CD8-positive, alpha-beta memory T cell (primary cell): ENCODE measurements at places on chromosomes 12 and 14. TPM values are rescaled to one million over a fixed set of nuclear protein-coding genes. Genes with fewer than 3 reads are reported as not detected.

- DNase-seq = no peak
- peaks cover 13% of the 10 kb centered on the region for H3K4me1 ChIP-seq
- peak overlapping the region; percentile 21 for H3K27ac ChIP-seq
- H3K4me3 ChIP-seq = no peak overlapping the region
Observed at GRCh38 chr12:50562520-50563433, 58.0 kb downstream of the DIP2B start.

GRCh38 chr14:24690492-24690891 is 56.5 kb upstream of the GZMB start:
- no peak overlapping the region for H3K27ac ChIP-seq
- no peak for DNase-seq
- peaks cover 39% of the 10 kb centered on the region for H3K4me1 ChIP-seq
- no peaks in the 10 kb centered on the region for H3K36me3 ChIP-seq
- H3K4me3 ChIP-seq = no peak overlapping the region

Gene HIP1R
- total RNA-seq = 23.8 TPM

Gene CLECL1
- 4.7 TPM for total RNA-seq

GRCh38 chr12:124436366-124436765 is 131.0 kb downstream of the NCOR2 start:
- no peaks in the 10 kb centered on the region for H3K27me3 ChIP-seq
- no peak overlapping the region for H3K27ac ChIP-seq
- no peak for DNase-seq
- H3K4me3 ChIP-seq = no peak overlapping the region
- H3K36me3 ChIP-seq = peaks cover 8% of the 10 kb centered on the region
- H3K4me1 ChIP-seq = peaks cover 7% of the 10 kb centered on the region

Gene SLC16A7
- total RNA-seq = 35.1 TPM

Gene APOF
- not detected for total RNA-seq
